ENCODE measurements at places on chromosomes 1 and 21.
A peak's percentile ranks its signal among the peaks of the same experiment; 100 is the strongest.

DNA sequence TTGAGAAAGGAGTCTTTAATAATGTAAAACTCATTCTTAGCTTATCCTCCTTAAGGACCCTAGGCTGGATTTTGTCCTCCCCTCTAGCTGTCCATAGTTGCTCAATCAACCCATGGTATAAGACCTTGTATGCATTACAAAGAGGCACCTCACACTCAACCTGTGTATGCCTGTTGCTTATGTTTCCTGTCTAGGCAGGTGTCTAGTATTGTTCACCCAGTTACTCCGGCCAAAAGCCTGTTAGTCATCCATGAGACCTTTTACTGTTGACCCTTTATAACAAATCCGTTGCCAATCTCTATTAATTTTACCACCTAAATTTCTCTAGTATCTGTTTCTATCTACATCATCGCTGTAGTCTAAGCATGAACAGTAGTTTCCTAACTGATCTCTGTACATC, 3.7 kb downstream of the LYPLAL1 start:
- no peak for DNase-seq

- DNase-seq = no peak
These were observed 10.4 kb downstream of the STYXL2 start for GRCh38 chr1:167104256-167104633.

DNA sequence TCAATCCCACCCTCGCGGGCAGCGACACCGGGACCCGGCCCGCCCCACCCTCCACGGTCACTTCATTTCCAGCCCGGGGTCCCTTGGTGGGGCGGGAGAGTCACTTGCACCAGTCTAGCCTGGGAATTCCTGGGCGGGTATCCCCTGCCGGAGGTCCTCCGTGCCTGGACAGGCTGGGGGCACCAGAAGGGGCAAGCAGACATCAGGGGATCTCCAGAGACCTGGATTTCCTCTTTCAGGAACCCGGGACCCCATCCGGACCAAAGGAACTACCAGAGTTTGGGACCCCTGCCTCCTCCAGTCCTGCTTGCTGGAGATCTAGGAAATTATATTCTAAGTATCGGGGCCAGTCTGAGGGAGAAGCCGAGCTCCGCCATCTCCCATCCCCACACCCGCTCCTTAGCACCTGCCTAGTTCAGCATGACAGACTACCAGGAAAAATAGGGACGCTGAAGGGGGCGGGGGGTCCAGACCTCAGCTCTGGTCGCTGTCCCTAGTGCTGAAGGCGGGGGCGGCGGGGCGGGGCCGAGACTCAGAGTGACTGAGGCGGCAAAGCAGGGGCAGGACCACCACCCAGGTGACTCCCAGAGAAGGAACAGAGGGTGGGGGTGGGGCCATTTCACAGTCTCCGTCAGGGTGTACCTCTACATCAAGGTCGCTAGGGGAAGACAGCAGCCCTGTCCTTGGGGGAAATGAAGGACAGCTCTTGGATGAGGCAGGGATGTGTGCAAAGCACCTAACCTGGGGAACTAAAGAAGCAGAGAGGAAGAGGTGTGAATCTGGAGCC, 832 bp downstream of the HCN3 start:
- peak; percentile 70 for DNase-seq

- peak; percentile 11 for DNase-seq
These were observed 20.9 kb downstream of the MCOLN3 start for GRCh38 chr1:85027242-85027983.

GRCh38 chr1:112905395-112906149, 50.4 kb downstream of the SLC16A1 start:
- DNase-seq = no peak

DNA sequence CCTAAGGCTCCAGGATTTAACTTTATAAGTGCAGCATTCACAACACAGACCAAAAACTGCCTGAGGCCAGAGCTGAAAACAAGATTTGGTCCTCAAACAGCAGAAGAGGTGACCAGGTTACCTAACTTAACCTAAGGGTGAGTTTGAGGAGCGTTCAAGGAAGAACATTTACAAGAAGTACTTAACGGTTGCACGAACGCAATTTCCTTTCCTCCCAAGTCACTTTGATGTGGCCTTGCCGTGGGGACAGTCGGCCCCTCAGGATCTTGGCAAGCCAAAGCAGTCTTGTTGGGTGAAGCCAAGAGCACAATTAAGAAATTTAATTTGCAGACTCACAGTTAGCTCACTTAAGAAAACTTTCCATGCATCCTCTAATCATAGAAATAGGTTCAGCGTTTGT, 202.6 kb upstream of the COA6 start:
- no peak for DNase-seq

GRCh38 chr1:112581586-112582192, 37.3 kb downstream of the ST7L start:
- no peak for DNase-seq

GRCh38 chr1:82371844-82372498, 571.2 kb downstream of the ADGRL2 start:
- DNase-seq = no peak

DNA sequence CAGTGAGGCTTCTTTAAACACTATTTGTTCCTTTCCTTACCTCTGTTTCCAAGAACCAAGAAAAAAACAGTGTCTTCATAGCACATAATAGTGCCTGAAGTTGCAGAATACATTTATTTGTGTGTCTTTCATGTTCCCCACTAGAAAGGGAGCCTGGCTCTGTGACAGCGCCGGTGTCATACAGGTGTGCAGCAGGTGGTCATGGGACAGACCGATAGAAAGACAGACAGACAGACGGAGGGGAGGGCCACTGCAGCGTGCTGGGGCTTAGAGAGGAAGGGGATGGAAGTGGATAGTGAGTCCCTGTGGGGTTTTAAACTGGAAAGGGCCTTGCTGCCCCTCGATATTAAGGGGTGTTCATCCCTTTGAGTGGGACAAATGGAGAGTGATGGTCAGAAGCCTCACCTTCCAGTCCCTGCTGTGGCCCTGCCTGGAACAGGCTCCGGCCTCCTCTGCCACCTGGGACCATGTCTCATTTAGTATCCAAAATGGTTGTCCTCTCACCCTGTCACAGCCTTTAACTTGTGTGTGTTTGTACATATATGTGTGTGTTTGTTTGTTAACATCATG, 152.9 kb downstream of the PGBD5 start:
- DNase-seq = no peak

- DNase-seq = no peak
These were observed 59.5 kb downstream of the S100B start for GRCh38 chr21:46545363-46545762.

DNA sequence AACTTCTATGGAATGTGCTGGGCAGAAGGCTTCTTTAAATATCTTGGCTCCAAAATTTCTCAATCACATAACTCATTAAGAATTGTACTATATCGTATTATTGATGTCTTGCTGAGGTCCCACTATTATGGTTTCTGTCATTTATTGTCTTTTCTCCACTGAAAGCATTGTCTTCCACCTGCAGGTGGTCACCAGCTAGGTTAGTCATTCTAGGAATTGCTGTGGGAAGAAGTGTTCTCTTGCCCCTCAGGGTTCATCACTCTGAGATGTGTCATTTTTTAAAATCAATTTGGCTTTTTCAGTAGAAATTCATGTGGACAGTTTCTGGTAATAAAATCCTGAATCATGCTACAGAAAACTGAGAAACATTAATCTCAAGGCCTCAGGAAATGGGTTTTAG, 66.1 kb downstream of the NCAM2 start:
- no peak for DNase-seq

DNA sequence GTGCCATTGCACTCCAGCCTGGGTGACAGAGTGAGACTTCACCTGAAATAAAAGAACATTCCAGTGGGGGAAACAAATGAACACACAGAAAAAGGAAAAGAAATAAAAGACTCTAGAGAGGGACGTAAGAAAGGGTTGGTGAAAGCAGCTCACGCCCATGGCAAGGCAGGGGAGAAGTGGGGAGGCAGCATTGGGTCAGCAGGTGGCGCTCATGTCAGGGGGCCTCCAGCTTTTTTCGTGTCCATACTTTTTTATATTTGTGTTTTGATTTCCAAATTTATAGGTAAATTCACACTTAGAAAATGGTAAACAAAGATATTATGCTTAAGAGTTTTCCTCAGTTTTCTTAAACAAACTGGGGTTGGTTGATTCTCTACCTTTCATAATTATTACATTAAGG, 45.5 kb downstream of the VPS13D start:
- peak; percentile 4 for DNase-seq

DNA sequence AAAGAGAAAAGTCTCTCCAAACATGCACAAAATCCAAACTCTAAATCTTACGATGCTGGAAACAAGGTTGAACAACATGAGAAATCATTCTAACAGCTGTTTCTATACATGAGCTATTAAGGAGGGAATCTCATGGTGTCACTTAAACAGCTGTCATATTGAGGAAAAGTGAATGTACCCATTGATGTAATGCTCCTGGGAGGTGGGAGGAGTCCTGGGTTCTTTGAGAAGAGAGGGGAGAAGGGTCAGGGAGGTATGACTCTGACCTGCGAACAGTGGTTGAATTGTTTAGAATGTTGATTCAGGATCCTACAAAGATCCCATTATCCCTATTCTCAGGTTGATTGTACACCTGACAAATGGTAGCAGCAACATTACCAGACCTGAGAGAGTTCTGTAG, 49.3 kb downstream of the ZC3H11B start:
- no peak for DNase-seq

DNA sequence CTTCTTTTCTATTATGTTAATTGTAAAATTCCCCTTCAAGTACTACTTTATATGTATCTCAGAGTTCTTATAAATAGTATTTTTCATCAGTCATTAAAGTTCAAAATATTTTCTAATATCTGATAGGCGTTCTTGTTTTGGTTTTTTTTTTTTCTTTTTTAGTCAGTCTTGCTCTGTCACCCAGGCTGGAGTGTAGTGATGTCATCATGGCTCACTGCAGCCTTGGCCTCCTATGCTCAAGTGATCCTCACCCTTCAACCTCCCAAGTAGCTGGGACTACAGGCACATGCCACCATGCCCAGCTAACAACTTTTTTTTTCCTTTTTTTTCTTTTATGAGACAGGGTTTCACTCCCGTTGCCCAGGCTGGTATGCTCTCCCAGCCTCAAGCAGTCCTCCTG, 27.3 kb downstream of the AGMAT start:
- DNase-seq = no peak

DNA sequence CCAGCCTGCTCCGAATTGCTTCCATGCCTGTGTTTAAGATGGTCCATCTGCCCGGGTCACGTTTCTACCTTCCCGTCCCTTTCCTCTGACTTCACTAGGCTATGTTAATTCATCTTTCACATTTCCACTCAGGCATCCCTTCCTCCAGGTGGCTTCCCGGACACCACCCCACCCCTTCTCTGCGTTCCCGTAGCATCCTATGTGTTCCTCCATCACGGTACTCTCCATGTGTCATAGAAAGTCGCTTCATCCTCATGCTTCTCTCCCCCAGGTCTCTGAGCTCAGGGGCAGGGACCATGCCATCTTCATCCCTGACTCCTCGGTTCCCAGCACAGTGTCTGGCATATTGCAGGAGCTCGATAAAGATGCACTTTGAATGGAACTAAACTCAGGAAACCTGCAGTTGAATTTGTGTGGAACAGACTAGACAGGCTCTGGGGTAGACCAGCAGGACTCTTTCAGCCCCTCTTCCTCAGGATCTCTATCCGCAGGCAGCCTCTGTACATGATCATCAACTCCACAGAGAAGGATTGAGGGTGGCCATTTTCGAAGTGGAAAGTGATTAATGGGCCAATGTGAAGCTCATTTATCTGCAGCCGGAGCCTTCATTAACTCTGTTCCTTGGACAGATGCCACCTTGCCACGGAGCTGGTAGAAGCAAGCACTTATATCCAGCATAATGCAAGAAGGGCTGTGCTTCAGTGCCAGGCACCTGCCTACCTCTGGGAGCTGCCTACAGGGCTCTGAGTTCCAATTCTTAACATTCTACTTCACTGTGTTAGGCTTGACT, 9.1 kb downstream of the C1orf226 start:
- no peak for DNase-seq

- DNase-seq = no peak
These were observed 249.3 kb downstream of the ZNF648 start for GRCh38 chr1:181812208-181812607.

- no peak for DNase-seq
These were observed 84.3 kb upstream of the COA6 start for GRCh38 chr1:234288946-234289345.

DNA sequence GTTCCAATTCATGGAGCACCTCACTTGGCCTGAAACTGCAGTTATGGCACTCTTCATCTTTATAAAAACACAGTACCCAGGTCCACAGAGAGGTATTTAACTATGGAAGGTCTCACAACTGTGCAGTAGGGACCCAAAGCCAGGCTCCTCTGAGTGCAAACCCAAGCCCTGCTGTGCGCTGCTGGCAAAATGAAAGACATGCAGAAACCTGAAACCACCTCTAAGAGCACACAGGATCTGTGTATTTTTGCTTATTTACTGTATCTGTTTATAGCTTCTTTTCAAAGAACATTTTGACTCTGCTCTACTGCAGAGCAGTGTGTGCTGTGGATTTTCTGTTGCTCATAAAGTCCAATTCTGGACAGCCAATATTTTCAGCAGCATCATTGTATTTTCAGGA, 166.6 kb downstream of the DSCAM start:
- DNase-seq = no peak

- DNase-seq = no peak
These were observed 40.7 kb downstream of the RPS6KA1 start for GRCh38 chr1:26570287-26570686.

- no peak for DNase-seq
These were observed 71.4 kb upstream of the ZBTB40 start for GRCh38 chr1:22380024-22380785.

GRCh38 chr1:204256531-204256930, 42.7 kb upstream of the GOLT1A start:
- no peak for DNase-seq

- DNase-seq = no peak
These were observed 214 bp downstream of the NCAM2 start for GRCh38 chr21:20998456-20998789.

GRCh38 chr1:235502601-235503402, 1.4 kb downstream of the B3GALNT2 start:
- DNase-seq = no peak
